ENCODE measurements at places on chromosomes 5 and 9.

- DNase-seq = no peak
These were observed 959.9 kb upstream of the CDH10 start for GRCh38 chr5:25604681-25605080.

GRCh38 chr5:63101870-63102269 is 523.3 kb downstream of the LRRC70 start:
- no peak for DNase-seq

DNA sequence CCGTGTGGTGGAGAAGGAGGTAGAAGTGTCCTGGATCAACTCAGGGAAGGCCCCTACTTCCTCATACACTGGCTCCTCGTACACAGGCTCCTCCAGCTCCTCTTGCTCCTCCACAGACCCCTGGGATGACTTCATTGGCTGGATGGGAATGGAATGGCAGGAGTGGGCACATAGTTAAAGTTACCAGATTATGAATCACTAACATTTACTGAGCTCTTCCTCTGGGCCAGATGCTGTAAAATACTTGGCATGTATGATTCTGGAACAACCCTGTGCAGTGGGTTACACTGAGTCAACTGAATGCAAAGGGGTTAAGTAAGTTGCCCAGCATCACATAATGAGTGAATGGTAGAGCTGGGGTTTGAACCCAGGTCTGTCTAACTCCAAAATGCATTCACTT is 3.1 kb upstream of the FCHSD1 start:
- no peak for DNase-seq

- no peak for DNase-seq
These were observed 462.6 kb downstream of the CETN3 start for GRCh38 chr5:89946916-89947315.

DNA sequence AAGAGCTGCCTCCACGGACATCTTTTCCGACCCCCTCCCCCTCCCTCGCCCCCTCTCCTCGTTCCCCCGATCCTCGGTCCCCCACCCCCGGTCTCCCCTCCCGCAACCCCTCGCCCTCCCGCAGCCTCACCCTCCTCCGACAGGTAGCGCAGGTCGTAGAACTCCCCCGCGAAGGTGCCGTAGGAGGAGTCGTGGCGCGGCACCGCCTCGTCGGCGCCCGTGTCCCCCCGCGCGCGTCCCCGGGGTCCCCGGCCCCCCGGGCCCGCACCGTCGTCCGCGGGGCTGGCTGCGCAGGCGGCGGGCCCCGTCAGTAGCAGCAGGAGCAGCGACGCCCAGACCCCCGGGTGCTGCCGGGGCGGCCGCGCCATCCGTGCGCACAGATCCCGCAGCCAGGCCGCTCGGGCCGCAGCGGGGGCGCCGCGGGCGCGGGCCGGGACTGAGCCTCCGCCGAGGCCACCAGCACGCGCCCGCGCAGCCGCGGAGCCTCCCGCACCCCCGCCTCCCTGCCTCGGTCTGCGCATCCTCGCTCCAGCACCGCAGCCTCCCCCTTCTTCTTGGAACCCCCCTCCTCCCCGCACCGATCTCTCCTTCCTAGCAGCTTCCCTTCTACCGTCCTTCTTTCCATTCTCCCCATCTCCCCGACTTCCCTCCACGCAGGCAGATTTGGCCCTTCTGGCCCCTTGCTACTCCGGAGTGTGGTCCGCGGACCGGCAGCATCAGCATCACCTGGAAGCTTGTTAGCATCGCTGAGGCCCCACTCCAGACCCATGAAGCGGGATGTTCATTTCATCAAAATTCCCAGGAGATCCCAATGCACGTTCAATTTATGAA is at the start of gene FRRS1L:
Gene FRRS1L, minus strand, starts transcription at position 479 of the 831 bp plus-strand sequence. Its CDS starts 111 bp downstream, at position 368.
- no peak for DNase-seq

- no peak for DNase-seq
These were observed 16.4 kb downstream of the SMC2 start for GRCh38 chr9:104110509-104110908.

DNA sequence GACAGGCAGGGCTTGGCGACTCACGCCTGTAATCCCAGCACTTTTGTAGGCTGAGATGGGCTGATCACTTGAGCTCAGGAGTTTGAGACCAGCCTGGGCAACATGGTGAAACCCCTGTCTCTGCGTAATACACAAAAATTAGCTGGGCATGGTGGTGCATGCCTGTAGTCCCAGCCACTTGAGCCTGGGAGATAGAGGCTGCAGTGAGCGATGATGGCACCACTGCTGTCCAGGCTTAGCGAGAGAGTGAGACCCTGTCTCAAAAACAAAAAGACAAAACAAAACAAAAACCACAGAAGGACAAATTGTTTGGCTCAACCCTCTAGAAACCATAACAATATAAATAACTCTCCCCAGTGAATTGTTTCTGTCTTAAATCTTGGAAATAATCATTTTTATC is 92.6 kb upstream of the ERBIN start:
- no peak for DNase-seq

DNA sequence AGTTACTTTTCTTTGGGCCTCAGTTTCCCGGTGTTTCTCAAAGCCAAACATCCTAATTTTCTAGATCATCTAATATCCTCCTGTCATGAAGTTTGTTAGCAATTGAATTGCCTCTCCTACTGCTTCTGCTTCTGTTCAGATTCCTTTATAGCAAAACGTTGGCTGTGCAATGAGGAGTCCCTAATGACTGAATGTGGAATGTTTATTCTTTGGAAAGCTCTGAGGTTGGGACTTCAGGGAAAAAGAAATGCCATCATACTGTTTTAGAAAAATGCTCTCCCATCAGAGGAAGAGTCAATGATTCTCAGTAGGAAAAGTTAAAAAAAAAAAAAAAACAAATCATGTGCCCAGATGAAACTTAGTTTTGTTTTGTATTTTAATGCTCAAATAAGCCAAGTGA is 268.7 kb upstream of the PAPPA start:
- no peak for DNase-seq

- DNase-seq = no peak
These were observed 510 bp downstream of the NOXA1 start for GRCh38 chr9:137423514-137424291.

DNA sequence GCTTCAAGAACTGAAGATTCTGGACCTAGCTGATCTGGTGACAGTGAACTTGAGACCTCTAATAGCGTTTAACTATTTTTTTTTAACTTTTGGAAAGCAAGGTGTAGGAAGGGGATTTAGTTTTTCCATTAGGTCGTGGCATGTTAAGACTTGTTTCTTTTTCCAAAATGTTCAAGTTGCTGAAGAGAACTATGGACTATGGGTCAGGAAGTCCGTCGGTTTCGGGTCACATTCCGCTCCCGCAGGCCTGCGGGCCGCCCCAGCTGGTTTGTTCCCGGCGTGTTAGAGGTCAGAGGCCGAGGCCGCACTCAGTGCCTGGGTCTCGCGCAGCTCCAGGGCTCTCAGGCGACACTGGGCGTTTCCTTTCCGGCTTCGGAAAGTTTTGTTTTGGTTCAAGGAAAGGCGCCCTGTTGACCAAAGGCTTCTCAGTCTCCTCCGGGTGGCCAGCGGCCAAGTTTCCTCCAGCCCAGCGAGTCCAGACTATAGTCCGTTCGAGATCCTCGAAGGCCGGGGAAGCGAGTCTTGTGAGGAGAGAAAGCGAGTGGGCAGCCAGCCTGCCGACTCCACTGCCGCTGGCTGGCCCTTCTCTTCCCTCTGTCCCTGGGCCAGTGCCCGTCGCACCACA is 586 bp upstream of the FCHO2 start:
- DNase-seq = no peak

GRCh38 chr5:73989956-73990355 is 364.0 kb downstream of the ARHGEF28 start:
- no peak for DNase-seq

DNA sequence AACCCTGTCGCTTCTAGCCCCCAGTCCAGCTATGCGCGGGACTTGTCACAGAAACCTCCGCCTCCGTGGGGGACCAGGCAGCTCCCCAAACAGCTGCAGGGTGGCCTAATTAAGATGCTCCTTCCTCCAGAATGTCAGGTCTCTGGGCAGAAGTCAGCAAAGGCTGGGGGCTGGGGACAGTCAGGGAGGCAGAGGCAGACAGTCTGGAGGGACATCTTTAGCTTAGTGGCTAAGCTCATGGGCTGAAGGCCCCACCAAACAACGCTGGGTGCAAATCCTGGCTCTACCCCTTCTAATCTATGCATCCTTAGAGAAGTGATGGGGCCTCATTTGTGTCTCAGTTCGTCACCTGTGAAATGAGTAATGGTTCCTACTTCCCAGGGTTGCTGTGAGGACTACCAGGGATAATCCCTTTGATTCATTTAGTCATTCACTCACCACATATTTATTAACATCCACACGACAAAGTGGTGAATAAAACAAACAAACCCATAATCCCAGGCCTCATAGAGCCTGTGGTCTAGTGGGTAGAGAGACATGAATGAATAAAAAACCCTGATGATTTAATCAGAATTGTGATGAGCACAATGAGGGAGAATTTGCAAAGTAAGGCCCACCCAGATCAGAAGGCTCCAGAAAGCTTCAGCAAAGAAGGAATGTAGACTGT is 20.2 kb upstream of the MED27 start:
- no peak for DNase-seq

DNA sequence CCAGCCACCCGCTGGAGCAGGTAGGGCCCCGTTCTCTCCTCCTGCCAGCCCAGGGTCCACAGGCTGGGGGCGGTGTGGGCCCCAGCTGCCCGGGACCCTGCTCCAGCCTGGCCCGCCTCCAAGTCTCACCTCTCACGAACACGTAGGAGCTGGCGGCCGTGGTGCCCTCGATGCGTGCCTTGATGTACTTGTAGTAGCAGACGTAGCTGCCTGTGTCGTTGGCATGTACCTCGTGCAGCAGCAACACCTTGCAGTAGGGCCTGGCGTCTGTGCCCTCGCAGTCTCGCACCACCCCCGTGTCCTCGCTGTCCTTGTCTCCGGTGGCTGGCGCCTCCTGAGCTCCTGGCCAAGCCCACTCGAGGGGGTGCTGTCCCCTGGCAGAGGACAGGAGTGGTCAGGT is 19.0 kb downstream of the FLT4 start:
- DNase-seq = no peak

- no peak for DNase-seq
These were observed 167.8 kb downstream of the DOCK2 start for GRCh38 chr5:169804861-169805260.

Measured in activated CD4-positive, CD25-positive, alpha-beta regulatory T cell treated with anti-CD3 and anti-CD28 coated beads, Interleukin-2, amount 50 U/mL, for 72 hours (primary cell).